DND-41 (cell line): ENCODE measurements at places on chromosomes 7 and 10.

- no peak overlapping the region for H3K27ac ChIP-seq
- no peak for DNase-seq
- H3K27me3 ChIP-seq, result no peaks in the 10 kb centered on the region
- no peak overlapping the region for H3K4me3 ChIP-seq
- no peaks in the 10 kb centered on the region for H3K36me3 ChIP-seq
- no peaks in the 10 kb centered on the region for H3K4me1 ChIP-seq
Measured at GRCh38 chr7:80843018-80843677, 75.7 kb downstream of the SEMA3C start.

DNA sequence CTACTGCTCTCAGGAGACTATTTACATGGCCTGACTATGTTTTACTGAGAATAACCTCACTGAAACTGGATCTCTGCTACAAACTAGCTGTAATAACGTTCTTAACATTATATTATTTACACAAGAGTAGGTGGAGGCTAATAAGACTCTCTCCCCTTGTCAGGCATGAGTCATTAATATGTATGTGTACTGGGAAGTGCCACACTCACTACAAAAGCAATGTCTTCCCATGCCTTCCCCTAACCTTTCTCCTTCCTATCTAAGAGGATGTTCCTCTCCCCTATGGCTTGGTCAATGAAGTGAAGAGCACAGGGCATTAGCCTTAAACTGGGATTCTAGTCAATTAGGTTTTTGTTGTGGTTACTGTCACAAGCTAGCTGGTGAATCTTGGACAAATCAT, 147.9 kb downstream of the DGKB start:
- no peak overlapping the region for H3K4me3 ChIP-seq
- no peak overlapping the region for H3K27ac ChIP-seq
- no peak for DNase-seq
- no peaks in the 10 kb centered on the region for H3K36me3 ChIP-seq

DNA sequence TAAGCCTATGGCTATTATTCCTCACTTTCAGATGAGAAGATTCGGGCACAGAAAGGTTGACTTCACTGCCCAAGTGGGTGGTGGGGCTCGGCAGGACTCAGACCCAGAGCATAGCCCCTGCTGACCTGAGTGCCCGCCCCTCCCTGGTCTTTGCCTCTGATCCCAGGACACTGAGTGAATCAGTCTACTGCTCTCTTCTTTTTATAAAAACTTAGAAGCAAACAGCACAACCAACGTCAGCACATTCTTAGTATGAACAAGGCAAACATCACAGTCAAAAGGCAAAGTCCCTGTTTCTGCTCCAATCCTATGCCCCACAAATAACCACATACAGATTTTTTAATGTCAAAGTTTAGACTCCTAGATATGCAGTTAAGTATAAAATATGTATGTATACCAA, 237.8 kb downstream of the ZMYND11 start:
- no peak for DNase-seq
- H3K4me1 ChIP-seq, result peaks cover 34% of the 10 kb centered on the region
- H3K27me3 ChIP-seq, result no peaks in the 10 kb centered on the region
- H3K36me3 ChIP-seq, result no peaks in the 10 kb centered on the region
- H3K4me3 ChIP-seq, result no peak overlapping the region

- no peaks in the 10 kb centered on the region for H3K36me3 ChIP-seq
- no peaks in the 10 kb centered on the region for H3K27me3 ChIP-seq
- H3K4me1 ChIP-seq, result no peaks in the 10 kb centered on the region
- no peak overlapping the region for H3K27ac ChIP-seq
- H3K4me3 ChIP-seq, result no peak overlapping the region
Measured at GRCh38 chr7:122256046-122256445, 48.5 kb downstream of the FEZF1 start.

- H3K4me1 ChIP-seq, result no peaks in the 10 kb centered on the region
- no peak overlapping the region for H3K4me3 ChIP-seq
- DNase-seq, result no peak
Measured at GRCh38 chr7:2974093-2974819, 69.4 kb downstream of the CARD11 start.

GRCh38 chr10:118595598-118596425, at the start of gene PRLHR:
TSS of gene PRLHR (minus strand) at chr10:118595648. CDS start at chr10:118595244, 404 bp downstream.
- no peaks in the 10 kb centered on the region for H3K4me1 ChIP-seq
- no peak within 1 kb of the TSS for H3K27ac ChIP-seq
- H3K27me3 ChIP-seq, result no peaks in the 10 kb centered on the region
- DNase-seq, result peak; percentile 13
- no peaks in the 10 kb centered on the region for H3K36me3 ChIP-seq

DNA sequence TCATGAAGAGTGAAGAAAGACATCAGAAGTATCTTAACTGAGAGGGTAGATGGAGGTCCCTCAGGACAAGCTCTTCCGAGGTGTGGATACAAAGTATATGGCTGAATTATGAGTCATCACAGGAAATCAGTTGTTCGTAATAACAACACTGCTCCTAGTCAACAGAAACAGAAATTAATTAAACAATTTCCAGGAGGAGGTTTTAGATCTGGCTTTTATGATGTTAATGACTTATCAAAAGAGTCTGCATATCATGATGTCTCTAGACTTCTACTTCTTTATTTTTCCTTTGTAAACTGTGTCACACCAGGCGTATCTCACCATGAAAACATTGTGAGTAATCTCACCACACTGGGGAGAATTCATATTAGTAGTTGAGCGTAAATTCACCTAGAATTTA, 31.2 kb downstream of the OSBPL3 start:
- no peaks in the 10 kb centered on the region for H3K4me1 ChIP-seq
- H3K36me3 ChIP-seq, result no peaks in the 10 kb centered on the region
- H3K4me3 ChIP-seq, result no peak overlapping the region
- no peak overlapping the region for H3K27ac ChIP-seq
- no peak for DNase-seq

DNA sequence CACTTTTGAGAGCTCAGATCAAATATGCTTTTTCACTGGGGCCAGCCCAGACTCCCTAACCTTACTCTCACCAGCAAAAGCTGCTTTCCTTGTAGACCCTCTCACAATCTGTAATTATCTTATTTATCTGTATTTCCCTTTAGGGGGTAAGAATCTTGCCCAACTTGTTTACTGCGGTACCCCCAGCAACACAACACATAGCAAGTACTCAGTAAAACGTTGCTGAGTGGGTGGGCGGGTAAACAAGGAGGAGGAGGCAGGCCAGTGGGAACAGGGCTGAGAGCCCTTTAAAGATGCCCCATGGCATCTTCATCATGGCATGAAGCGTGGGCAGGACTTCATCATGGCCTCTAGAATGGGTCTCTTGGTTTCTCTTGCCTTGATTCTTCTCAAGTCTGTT, 64.2 kb downstream of the SORBS1 start:
- peaks cover 8% of the 10 kb centered on the region for H3K27me3 ChIP-seq
- no peak overlapping the region for H3K27ac ChIP-seq
- no peaks in the 10 kb centered on the region for H3K36me3 ChIP-seq
- no peak overlapping the region for H3K4me3 ChIP-seq

- no peak overlapping the region for H3K4me3 ChIP-seq
- no peak overlapping the region for H3K27ac ChIP-seq
- H3K27me3 ChIP-seq, result no peaks in the 10 kb centered on the region
- H3K4me1 ChIP-seq, result 0 out of 2 replicates have a peak, but pooled peaks cover 2% of the 10 kb centered on the region
Measured at GRCh38 chr10:104304356-104304745, 33.9 kb downstream of the ITPRIP start.

DNA sequence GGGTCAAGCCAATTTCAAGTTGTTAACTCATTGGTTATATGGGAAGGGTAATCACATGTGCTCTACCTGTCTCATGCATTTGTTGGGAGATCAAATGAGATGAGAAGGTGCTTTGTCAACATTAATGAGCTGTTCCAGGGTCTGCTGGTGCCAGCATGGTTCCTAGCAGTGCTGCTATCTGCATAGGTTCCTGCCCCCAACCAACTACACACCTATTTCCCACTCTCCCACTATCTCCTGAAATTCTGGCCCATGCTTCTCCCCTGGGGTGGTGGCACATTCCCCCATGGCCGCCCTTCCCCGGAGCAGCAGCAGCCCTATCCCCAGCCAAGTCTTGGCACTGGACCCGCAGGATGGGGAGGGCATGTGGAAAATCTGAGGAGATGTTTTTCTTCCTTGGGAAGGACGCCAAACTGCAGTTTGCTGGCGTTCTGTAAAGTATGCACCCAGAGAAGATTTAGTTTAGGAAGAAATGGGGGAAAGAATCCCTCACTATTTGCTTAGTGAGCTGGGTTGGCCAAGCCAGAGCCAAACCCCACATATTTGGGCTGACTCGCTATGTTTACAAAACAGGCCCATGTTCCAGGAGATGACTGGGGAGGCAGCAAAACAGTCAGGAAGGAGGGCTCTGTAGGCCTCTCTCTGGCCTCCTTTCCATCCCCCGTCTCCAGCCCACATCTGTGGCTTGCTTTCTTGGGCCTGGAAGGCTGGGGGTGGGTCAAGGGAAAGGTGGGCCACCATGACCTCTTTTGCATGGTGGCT, 42.5 kb downstream of the PPP1R3C start:
- H3K4me3 ChIP-seq, result no peak overlapping the region
- H3K4me1 ChIP-seq, result no peaks in the 10 kb centered on the region
- H3K36me3 ChIP-seq, result no peaks in the 10 kb centered on the region
- no peak for DNase-seq
- H3K27ac ChIP-seq, result no peak overlapping the region

- H3K27me3 ChIP-seq, result no peaks in the 10 kb centered on the region
- no peak for DNase-seq
- H3K4me1 ChIP-seq, result no peaks in the 10 kb centered on the region
- H3K27ac ChIP-seq, result no peak overlapping the region
- H3K36me3 ChIP-seq, result peaks cover 24% of the 10 kb centered on the region
- H3K4me3 ChIP-seq, result no peak overlapping the region
Measured at GRCh38 chr7:133376514-133376913, 123.6 kb downstream of the EXOC4 start.

DNA sequence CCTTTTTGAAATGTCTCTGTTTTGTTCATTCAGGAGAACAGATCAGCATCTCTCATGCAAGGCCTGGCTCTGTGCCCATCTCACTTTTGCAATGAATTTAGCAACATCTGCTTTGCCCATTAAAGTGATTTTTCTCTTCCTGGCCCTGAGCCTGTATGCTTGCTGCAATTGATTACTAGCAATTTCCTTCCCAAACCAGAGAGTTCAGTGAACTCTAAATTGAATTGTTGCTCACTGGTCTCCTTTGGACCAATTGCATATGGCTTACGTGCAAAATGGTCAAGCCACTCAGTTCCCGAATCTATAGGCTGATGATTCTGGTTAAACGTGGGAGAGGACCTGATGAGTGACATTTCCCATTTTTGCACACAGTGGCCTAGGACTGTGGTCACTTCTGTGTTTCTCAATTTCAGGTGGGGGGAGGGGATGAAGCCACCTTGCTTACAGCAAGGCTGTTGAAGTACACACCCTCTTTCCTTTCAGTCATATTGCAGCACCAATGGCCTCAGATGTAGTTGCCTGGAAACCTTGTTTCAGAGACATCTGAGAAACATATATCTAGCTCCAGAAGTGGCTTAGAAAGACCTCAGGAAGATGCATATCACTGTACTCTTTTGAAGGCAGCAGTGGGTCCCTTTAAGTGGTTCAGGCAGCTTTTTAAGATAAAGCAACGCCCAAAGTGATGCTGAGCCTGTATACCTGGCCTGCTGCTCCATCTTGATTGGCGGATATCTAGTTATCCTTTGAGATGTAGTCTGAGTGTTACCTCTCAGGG, 201.4 kb downstream of the PTEN start:
- no peaks in the 10 kb centered on the region for H3K27me3 ChIP-seq
- H3K4me1 ChIP-seq, result peaks cover 96% of the 10 kb centered on the region
- H3K27ac ChIP-seq, result peak overlapping the region; percentile 90
